CD8-positive, alpha-beta memory T cell (primary cell): ENCODE measurements at places on chromosomes 1 and 21. TPM values are rescaled to one million over a fixed set of nuclear protein-coding genes. Genes with fewer than 3 reads are reported as not detected.

DNA sequence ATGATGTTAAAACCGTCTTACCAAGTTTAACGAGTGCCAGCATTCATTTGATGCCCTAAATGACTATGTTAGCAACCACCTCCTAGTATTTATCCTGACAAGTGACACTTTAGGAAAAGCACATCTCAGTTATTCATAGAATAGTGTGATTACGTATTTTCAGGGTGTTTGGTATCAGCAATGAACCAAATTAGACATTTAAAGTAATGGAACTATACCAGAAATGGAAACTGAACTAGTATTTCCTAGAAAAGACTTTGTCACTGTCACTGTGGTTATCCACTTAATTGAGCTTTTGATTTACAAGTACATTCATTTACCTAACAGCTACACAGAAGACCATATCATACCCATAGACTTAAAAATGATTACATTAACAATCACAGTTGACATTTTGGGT, 3.6 kb upstream of the IL12RB2 start:
- no peak for DNase-seq

Gene CD164L2
- not detected for polyA plus RNA-seq

- no peak for DNase-seq
These were observed 908.2 kb upstream of the ADGRL2 start for GRCh38 chr1:80892539-80892938.

DNA sequence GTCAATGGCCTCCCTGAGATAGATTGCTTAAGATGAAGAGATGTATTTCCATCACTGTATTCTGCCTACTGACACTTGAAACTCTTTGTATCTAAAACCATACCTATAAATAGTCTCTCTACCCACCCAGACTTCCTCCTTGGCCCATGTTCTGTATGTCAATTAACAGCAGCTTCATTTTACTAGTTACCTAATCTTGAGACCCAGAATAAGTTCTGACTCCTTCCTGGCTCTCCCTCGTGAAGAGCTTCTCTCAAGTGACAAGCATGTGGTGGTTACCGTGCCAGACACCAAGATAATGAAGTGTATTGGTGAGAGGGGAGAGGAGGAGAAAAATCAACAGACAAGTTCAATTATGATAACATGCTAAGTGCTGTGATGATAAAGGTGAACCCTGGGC, 128.8 kb upstream of the RAVER2 start:
- DNase-seq = no peak

Gene CACNA1S
- polyA plus RNA-seq = not detected

Gene CFHR3
- polyA plus RNA-seq = not detected

GRCh38 chr1:222618880-222619596, 1.1 kb downstream of the MIA3 start:
- DNase-seq = no peak

GRCh38 chr1:118954301-118954905, 33.7 kb downstream of the TBX15 start:
- no peak for DNase-seq

DNA sequence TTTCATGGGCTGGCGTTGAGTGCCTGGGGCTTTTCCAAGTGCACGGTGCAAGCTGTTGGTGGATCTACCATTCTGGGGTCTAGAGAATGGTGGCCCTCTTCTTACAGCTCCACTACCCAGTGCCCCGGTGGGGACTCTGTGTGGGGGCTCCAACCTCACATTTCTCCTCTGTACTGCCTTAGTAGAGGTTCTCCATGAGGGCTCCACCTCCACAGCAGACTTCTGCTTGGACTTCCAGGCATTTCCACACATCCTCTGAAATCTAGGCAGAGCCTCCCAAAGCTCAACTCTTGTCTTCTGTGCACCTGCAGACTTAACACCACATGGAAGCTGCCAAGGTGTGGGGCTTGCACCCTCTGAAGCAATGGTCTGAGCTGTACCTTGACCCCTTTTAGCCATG, 82.1 kb downstream of the CCDC18 start:
- DNase-seq = no peak

- DNase-seq = no peak
These were observed 66.1 kb upstream of the RPL11 start for GRCh38 chr1:23625459-23625858.

GRCh38 chr21:30979054-30979453, 59.2 kb downstream of the KRTAP19-8 start:
- DNase-seq = no peak

Gene SPATC1L
- 10.7 TPM for polyA plus RNA-seq

DNA sequence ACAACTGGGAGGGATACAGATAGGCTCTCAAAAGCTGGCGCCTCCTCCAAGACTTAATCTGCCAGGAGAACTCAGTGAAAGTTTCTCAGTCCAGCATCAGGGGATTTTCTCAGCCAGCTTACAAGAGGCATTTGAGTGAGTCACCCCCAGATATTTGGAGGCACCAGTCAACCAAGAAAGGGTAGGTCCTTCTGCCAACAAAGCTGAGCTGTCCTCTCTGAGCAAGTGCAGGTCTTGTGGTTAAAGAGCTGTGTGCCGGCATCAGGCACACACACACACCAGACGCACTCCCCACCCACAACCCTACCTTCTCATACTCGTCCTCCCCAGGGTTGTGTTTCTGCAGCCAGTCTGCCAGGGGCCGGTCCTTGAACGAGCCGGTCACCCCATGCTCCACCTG, 27.0 kb upstream of the PPP1R15B start:
- DNase-seq = no peak

DNA sequence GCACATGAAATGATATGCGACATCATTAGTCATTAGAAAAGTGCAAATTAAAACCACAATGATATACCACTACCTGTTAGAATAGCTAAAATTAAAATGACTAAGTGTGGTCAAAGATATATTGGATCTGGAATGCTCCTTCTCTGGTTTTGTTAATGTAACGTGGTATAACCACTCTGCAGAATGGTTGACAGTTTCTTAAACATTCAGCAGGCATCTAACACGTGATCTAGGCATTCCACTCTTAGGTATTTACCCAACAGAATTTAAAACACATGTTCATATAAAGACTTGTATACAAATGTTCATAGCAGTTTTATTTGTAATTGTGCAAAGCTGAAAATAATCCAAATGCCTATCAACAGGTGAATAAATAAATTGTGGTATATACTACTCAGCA, 165.0 kb upstream of the PLXNA2 start:
- no peak for DNase-seq

Gene FCRL4
- not detected for polyA plus RNA-seq

GRCh38 chr1:223611936-223612335, 53.6 kb downstream of the CAPN8 start:
- no peak for DNase-seq

DNA sequence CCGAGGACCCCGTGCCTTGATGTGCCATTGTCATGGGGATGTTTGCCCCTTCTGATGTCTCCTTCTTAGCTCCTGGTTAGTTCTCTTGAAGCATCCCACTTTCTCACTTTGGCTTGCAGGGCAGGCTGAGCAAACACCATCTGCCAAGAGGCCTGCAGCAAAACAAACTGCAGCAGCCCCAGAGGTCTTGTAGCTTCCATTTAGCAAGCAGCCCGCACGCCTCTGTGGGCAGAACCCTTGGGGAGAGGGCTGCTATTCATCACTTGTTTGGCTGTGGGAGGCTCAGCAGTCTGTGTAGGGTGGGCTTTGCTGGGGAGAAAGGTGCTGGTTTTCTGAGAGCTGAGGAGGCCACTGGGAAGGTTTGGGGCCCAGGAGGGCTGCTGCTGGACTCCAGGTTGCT, 56.7 kb downstream of the KCNC4 start:
- DNase-seq = no peak

Gene CYP4Z1
- polyA plus RNA-seq = not detected

DNA sequence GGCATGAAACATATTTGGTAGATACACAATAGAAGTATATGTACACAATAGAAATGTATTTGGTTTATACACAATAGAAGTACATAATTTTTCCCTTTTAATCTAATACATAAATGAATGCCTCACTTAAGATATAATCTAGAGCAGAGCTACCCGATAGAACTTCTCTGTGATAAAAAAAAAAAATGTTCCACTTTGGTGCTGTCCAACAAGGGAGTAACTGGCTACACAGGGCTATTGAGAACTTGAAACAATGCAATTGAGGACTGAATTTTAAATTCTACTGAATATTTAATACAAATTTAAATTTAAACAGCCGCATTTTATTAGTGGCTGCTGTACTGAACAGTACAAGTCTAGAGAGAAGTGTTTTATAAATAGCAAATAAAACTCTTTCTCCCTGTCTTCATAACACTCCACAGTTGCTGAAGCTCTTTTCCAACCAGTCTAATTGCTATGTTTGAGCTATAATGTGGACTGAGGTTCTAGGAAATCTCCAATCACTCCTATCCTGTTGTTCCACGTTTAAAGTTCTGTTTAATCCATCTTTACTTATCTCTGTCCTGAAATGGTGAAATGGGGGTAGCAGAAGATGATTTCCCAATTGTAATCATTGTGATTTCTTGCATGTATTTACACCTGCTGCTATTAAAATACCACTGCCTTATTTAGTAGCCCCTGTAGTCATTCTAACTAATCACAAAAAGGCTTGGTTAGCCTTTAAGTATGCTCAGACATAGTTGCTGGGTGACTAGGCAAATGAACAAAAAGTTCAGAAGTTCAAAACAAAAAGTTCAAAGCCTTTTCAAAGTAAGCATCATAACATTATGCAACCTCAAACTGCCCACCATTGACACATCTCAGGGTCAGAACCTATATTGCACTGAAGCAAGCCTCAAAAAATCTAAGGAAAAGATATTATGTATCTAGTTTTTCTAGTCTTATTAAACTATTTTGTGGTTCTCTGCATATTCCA, 192.3 kb upstream of the C1orf87 start:
- no peak for DNase-seq

Gene NBL1
- polyA plus RNA-seq = 8.1 TPM

DNA sequence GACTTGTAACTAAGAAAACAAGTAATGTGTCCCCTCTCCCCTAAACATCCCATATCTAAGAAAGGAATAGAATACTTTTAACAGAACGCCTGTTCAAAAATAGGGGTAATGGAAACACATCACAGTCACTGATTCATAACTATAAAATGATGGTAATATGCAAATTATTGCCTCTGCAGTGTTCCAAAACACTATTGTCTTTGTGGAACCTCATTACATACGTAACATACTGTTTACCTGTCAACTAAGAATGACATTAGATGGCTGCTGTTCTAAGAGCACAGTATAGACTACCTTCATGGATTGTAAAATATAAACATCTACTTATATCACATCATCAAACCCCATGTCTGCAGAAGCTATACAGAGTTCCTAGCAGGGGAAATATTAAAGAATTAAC, 3.4 kb upstream of the BCL2L15 start:
- DNase-seq = no peak

Gene OLIG2
- polyA plus RNA-seq = not detected

GRCh38 chr1:192601143-192601542, 25.6 kb downstream of the RGS1 start:
- no peak for DNase-seq

Gene ZMYM4
- polyA plus RNA-seq = 26.2 TPM

GRCh38 chr1:39969048-39969447, 14.1 kb downstream of the MFSD2A start:
- no peak for DNase-seq

Gene EPHX1
- 1.8 TPM for polyA plus RNA-seq

DNA sequence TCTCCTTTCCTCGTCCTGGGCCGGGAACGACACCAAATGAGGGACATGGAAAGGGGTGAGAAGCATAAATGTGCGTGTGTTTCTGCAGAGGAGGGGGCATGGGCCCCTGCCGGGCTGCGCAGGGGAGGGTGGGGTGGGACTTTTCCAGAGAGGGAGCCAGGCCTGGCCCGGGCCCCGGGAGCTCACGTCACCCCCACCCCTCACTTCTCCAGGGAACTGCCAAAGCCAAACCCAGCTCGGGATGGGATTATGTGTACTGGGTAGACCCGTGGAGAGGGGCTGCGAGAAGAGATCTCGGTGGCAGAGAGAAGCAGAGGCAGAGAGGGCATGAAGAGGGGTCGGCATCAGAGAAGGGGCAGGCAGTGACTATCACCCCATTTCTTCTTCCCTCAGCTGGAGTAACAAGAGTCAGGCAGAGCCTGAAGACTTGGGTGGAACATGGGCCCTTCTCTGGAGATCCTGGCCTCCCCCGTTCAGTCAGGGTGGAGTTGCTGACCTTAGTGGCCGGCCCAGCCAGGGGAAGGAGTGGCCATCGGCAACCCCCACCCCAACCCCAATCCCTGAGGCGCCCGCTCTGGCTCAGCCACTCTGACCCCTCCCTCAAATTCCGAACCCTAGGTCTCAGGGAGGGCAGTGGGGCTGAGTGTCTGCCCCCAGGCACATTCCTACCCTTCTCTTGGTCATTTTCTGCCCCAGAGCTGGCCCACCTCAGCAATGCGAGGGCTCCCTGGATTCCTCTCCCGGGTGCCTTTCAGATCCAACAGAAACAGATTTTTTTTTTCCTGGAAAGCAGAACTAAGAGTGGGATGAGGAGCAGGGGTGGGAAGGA, 1.2 kb downstream of the ADAMTSL4 start:
- DNase-seq = no peak
